Sigmoid colon (tissue), 7 donors: ENCODE measurements at places on chromosomes 12 and 14.
A peak's percentile ranks its signal among the peaks of the same experiment; 100 is the strongest.

DNA sequence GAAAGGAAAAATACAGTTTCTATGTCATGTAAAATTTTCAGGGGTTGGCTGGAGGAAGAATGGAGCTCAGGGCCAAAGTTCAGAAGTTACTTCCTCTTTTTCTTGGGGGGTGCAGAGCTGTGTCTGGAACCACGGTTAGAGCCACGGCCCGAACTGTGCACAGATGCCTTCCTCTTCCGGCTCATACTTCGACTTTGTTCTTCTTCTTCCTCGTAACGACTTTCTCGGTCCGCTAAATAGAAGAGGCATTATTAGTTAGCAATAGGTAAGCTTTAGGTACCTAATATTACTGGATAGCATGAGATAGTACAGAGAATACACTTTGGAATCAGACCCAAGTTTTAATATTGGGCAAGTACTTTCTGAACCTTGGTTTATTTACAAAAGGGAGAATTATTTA, 31.2 kb downstream of the SUPT16H start:
- DNase-seq = no peak

- DNase-seq = no peak
Measured at GRCh38 chr12:47772738-47773061, 338 bp upstream of the SLC48A1 start.

DNA sequence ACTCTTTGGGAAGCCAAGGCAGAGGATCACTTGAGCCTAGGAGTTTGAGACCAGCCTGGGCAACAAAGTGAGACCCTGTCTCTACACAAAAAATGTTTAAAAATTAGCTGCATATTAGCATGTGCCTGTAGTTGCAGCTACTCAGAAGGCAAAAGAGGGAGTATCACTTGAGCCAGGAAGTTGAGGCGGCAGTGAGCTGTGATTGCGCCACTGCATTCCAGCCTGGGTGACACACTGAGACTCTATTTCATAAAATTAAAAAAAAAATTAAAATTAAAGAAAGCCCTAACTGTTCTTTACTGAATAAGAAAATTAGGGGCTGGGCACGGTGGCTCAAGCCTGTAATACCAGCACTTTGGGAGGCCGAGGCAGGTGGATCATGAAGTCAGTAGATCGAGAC, 27.0 kb downstream of the SENP1 start:
- no peak for DNase-seq

DNA sequence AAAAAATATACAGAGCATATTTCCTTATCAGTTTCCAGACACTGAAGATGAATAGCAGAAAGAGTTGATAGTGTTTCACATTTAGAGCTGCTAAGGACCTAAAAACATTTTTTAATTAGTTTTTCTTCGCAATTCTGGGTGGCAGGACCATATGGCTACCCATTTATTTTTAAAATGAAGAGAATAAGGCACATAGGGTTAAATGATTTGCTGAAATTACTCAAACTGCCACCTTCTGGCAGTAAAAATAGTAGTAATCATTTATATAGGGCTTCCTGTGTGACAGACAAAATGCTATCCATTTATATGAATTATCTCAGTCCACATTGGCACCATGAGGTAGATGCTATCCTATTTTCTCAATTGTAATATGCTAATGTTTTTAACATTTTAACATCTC, 108.6 kb upstream of the CCDC196 start:
- DNase-seq = no peak

GRCh38 chr14:74984236-74985027, 18.3 kb upstream of the EIF2B2 start:
- no peak for DNase-seq

- DNase-seq = no peak
Measured at GRCh38 chr12:96368233-96368632, 32.0 kb downstream of the CDK17 start.

GRCh38 chr14:96663491-96664067, 133.6 kb upstream of the VRK1 start:
- DNase-seq = no peak

DNA sequence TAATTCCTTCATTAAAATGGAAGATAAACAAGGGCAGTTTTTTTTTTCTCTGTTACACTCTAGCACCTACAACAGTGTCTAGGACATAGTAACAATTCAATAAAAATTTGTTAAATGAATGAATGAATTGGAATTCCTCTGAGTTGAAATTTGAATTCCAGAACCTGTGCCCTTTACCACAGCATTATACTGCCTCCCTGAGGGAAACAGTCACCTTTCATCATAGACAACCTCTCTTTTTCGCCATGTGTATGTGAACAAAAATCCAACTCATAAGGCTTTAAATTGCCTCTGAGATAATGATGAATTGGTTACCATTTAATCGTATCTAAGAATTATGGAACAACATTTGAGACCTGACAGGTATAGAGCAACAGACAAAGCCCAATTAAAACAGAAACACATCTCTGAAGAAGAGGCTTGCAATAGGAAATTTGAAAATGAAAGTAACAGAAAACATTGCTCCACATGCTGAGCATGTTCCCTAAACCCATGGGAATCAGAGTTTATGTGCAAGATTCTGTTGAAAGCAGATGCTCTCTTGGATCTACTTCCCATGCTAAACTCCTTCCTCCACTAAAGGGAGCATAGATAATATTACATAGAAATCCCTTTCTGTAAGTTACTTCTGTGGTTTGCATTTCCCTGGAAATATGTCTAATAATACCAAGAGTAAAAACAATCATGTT, 657.8 kb downstream of the GALC start:
- DNase-seq = no peak

DNA sequence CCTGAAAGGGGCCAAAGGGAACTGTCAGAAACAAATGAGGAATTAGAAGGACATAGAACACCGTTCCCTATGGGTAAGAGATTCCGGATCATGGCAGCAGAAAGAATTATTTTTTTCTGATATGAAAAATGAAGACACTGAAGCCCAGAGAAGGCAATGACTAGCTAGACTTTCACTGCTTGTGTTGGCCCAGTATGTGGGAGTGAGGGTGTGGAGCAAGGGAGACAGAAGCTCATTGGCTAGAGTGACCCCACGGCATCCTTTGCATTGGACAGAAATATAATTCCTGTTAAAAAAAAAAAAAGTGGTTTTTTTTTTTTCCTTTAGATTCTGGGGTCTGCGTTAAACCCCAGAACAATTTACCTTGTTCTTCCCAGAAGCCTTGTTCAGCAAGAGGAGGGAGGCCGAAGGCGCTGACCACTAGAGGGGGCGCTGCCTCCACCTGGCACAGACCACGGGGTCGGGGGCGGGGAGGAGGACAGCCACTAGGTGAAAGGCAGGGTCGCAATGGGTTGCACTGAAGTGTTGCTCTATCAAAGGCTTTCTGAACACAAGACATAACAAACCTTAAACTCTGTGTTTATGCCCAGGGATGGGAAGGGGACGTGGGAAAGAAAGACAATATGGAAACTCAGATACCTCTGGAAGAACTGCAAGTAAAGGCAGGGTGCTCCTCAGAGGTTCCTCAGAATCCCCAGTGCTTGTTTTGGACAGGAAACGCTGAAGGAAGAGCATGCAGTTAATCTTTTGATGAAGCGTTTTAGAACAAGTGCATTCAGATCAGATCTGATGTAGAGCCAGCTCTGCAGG, 156.8 kb downstream of the KCNA5 start:
- no peak for DNase-seq

GRCh38 chr12:49328816-49329215, 5.8 kb downstream of the TROAP start:
- peak; percentile 39 for DNase-seq

DNA sequence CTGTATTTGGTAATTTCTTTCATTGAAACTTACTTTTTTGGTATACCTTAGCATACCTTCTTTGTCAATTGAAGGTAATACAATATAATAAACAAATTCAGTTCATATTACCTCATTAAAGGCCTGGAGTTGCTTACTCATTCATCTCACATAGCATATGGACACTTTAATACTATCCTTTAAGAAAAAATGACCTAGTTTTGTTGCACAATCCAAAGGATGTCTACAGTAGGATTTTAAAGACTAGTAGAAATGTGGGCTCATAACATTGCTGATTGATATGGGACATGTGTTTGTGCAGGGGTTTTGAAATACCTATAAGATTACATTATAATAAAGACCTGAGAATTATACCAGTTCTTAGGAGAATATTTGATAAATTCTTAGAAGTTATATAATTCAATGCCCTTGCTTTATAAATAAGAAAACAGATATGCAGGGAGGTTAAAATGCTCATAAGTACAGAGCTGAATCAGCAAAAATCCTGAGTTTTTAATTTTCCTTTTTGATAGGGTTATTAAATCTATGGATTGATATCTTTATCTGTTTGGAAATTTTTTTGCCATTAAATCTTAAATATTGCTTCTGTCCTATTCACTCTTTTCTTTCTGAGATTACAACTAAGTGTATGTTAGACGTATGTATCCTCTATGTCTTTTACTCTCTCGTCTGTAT, 352.1 kb downstream of the ATP23 start:
- no peak for DNase-seq

DNA sequence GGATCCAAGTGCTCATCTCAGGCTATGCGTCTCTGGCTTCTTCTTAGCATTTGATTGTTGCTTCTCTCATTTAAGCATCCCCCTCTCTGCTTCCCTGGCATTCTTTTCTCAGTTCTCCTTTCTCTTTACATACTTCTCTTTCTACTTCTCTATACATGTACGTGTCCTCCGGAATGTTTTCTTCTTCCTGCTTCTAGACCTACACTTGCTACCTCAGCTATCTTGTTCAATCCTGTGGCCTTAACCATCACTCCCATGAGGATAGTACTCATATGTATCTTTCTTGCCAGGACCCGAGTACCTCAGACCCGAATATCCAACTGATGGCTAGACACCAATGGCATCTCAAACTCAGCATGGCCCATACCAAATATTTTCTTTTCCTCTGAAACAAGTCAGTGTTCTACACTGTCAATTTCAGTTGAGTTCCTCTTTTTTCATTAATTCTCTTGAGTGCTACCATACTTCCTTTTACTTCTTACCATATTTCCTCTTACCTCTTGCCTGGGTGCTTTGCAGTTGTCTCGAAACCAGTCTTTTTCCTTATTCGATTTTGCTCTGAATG, 115.1 kb upstream of the SLC38A2 start:
- DNase-seq = no peak
